ENCODE measurements at places on chromosomes 13 and 19.

- DNase-seq = peak; percentile 46
Observed at GRCh38 chr13:71864986-71865873, 1.8 kb downstream of the DACH1 start.

GRCh38 chr19:3503036-3503572 is 2.6 kb upstream of the DOHH start:
- DNase-seq = no peak

DNA sequence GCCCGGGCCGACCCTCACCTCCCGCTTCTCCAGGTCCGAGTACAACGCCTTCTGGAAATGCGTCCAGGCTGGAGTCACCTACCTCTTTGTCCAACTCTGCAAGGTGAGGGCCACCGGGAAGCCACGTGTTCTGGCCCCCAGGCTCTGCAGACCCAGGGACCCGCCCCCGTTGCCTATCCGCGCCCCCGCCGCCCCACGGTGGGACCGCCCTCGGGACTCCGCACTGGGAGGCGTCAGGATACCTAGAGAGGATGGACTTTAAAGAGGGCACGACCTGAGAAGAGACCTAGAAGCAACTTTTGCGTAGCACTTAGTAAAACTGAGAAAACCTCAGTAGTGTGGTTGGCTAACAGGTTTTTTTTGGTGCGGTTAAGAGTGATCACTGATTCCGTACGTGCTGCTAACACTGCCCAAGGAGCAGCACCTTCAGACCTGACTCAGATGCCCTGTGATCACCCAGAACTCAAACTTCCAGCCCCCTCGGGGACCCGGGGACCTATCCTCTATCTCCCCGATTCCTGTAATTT is 492 bp downstream of the TMEM147 start:
- peak; percentile 50 for DNase-seq

DNA sequence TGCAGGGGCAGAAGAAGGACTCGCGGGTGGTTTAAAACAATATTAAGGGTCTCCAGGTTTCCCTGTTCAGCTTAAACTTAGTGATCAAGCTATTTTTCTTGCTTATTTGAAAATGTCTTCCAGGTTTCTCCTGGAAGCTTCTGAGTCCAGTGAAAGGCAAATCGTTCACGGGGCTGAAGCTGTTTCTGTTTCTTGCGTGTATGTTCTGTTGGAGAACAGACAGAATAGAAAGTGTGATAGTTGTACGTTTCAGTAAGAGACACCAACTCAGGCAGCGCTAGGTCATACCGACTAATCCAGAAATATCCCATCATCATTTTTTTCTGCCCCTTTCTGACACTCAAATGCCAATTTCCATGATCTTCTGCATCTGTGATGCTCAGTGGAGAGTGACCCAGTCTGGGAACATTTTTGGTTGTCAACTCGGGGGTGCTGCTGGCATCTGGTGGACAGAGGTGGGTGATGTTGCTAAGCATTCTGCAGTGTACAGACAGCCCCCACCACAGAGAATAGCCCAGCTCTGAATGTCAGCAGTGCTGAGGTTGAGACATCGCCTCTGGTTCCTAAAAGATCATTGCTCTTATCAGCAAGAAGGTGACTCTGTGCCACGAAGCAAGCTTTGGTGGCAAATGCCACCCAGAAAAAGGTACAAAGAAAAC is 4.3 kb downstream of the KLF2 start:
- DNase-seq = no peak

- no peak for DNase-seq
Observed at GRCh38 chr13:29749401-29750182, 100.8 kb downstream of the UBL3 start.

Measured in HEK293T (cell line).